ENCODE measurements at places on chromosomes 11 and 22.
A peak's percentile ranks its signal among the peaks of the same experiment; 100 is the strongest.

DNA sequence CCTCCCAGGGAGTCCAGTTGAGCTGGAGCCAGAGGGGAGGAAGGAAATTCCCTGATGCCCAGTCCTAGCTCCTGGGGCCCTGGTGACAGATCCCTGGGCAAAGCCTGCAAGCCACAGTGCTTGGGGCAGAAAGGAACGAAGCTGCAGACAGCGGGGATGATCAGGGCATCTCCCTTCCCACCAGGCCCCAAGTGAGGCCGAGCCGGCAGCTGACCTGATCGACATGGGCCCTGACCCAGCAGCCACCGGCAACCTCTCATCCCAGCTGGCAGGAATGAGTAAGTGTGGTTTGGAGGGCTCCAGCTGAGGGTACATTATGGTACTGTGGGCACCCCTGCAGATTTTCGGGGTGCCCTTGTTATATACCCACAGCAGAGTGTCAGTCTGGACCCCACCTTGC is 33.5 kb downstream of the TOM1 start:
- DNase-seq = no peak

- peak; percentile 82 for DNase-seq
These were observed at the start of gene NDUFS8 for GRCh38 chr11:68030318-68031143. Gene NDUFS8, plus strand, starts transcription at chr11:68030681. Its CDS starts 1,471 bp downstream, at chr11:68032152.

DNA sequence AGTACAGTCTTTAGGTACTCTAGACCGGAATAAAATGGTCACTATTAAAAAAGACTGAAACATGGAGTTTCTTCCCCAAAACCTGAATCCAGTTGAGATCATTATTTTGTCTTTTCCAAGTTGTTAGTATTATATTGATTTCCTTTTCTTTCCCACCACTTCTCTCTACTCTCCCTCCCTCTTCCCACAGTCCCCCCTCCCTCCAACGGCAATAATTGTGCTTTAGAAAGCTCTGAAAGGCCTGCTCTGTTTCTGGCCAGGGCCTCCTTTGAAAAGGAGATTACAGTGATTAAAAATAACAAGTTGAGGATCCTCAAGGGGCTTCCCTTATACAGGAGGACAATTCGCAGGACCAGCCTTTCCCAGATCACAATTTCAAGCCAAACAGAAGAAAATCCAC is 3.5 kb downstream of the SPON1 start:
- DNase-seq = no peak

- DNase-seq = no peak
These were observed 534.5 kb downstream of the LRRC4C start for GRCh38 chr11:40924915-40925314.

DNA sequence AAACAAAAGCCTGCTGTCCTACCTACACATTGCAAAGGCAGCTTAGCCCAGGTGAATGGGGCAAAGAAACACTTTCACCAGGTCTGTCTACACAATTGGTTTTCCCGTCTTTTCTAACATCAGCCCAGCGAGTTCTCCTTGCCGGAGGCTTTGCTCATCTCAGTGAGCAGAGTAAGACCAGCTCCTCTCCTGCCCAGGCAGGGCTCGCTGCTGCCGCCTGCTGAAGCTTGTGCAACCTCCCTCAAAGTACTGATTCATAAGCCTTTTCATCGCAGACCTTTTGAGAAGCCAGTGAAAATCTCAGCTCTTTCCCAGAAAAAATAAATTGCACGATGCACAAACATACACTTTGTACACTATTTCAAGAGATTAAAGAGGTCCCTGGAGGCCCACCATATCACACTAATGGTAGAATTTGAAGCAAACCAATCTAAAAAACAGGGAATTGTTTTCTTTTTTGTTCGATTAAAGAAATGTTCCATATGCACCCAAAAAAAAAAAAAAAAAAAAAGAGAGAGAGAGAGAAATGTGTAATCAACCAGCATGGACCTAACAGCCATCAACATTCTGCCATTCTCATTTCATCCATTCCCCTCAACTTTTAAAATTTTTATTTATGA is 328.1 kb upstream of the MPPED2 start:
- no peak for DNase-seq

DNA sequence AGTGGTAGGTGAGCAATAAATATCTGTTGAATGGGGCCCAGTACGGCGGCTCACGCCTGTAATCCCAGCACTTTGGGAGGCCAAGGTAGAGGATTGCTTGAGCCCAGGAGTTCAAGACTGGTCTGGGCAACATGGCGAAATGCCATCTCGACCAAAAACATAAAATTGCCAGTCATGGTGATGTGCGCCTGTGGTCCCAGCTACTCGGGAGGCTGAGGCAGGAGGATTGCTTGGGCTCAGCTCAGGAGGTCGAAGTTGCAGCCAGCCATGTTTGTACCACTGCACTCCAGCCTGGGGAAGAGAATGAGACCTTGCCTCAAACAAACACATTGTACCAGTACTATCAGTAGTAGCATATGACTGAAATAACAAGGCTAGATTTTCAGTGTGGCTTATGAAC is 4.2 kb downstream of the SGSM3 start:
- DNase-seq = no peak

GRCh38 chr11:95831198-95831883 is 41.0 kb downstream of the CEP57 start:
- no peak for DNase-seq

DNA sequence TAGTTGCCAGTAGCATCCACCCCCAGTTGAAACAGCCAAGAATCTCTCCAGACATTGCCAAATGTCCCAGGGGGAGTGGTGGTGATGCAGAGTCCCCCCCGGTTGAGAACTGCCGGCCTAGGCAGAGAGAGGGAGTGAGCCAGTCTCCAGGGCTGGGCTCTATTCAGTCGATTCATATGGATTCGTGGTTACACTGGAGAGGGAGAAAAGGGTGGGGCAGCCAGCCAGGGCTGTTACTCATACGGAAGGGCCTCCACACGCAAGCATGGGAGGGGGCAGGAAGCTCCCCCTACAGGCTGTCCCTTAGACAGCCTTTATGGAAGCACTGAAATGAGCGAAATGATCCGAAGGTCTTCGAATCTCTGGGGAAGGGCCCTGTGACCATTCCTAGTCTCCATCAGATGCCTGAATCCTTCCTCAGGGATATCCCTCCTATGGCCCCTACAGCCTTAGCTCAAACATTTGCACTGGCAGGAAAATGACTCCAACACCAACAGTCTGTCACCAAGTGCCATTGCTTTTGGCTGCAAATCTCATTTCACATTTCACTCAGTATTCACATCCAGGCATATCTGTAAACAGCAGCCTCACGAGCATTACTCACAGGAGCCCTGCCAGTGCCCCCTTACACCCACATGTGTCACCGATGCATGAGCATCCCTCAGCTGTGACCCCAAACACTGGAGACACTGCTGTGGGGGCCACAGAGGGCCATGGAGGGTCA is 18.4 kb upstream of the TLCD5 start:
- DNase-seq = no peak

DNA sequence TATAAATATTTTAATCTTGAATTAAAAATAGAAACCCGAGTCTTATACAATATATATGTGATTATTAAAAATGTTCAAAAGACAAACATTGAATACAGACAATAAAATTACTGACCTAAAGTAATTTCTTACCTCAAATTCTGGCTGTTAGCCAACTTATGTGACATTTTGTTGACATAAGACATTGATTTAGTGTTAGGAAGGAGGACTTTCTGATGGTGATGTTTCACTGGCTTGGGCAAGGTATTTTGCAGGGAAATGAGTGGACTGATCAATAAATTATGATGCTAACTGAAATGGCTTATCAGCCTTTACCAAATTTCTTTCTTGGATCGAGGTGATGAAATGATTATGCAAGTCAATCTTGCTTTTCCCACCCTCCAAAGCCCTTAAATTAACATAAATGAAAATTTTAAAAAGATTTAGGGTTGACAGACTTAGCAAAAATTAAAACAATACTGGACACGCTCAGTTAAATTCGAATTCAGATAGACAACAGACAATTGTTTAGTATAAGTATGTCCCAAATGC is 33.2 kb upstream of the FZD4 start:
- no peak for DNase-seq

DNA sequence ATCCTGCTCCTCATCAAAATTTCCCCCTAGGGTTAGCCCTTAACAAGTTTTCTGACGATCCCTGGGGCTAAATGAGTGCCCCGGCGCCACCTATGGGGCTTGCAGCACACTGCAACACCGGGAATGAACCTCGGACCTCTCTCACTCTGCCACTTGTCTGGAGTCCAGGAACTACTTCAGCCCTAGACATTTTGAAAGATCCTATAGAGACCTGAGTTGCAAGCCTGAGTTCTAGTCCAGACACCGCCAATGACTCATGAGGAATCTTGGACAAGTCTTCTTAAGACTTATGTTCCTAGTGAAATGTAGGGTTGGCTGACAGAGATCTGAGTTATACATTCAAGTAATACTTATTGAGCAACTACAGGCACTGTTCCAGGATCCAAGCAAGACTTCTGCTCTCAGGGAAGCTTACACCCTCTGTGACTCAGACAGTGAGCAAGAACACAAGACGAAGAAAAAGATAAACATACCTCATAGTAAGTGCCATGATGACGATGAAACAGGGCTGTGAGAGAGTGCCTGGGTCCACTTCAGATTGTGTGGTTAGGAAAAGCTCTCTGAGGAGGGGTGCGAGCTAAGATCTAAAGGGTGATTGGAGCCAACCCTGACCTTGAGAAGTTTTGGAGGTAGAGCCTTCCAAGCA is 10.2 kb upstream of the STK33 start:
- DNase-seq = peak; percentile 14

DNA sequence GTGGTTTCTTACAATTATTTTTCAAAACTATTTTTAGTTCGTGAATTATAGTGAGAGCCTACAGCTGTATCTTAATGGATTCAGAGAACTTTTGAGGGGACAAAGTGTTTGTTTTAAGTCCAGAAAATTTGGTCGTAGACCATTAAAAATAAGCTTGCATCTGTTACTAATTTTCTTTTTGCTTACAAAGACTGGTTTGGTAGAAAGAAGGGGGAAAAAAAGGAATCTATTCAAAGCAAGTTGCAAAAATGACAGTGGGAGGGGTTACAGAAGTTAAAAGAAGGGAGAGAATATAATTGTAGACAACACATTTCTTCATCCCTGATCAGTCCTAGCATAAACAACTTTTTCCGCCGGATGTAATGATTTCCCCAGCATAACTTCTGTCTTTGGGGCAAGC is 72.1 kb downstream of the AMOTL1 start:
- no peak for DNase-seq

GRCh38 chr11:34905666-34906065 is 10.5 kb downstream of the APIP start:
- no peak for DNase-seq

DNA sequence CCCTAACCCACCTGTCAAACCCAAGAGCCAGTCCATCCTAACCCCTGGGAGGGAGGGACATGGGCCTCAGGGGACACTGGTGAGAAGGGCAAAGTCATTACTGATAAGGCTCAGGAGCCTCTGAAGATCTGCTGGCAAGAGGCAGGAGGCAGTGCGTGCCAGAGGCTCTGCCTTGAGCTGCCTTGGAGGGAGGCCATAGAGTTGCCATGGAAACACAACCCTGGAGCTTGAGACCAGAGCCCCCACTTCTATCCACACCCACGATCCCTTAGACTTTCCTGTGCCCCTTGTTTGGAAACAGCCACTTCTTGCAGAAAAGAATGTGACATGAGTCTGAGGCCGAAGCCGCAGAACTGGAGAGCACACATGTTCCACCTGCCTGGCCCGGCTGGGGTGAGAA is 89.7 kb upstream of the CSNK2A3 start:
- no peak for DNase-seq

DNA sequence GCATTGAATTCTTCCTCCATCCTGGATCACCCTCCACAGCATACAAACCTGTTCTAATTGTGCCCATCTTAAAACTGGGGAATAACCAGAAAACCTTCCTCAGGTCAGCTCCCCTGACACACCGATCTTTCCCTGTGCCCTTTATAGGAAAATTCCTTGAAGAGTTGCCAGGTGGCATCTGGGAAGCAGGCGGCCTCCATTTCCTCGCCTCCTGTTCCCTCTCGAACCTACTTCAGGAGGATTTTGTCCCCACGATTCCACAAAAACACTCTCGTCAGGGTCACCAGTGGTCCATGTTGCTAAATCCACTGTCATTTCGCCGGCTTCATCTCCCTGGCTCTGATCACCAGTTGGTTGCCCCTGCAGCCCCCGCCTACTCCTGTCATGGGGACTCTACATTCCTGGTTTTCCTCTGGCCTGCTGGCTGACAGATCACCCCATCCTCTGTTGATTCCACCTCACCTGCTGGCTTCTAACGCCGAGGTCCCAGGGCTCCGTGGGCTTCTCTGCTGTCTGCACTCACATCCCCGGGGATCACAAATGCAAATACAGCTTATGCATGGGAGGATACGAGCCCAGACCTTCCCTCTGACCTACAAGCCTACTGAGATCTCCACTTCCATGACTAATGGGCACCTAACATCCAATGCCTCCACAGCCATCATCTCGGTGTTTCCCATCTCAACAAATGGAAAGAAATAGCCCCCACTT is 92.5 kb upstream of the PRDM11 start:
- DNase-seq = no peak

- DNase-seq = no peak
These were observed 5.4 kb downstream of the PLXNB2 start for GRCh38 chr22:50302041-50302541.

GRCh38 chr11:18050848-18051247 is 4.8 kb upstream of the TPH1 start:
- no peak for DNase-seq

DNA sequence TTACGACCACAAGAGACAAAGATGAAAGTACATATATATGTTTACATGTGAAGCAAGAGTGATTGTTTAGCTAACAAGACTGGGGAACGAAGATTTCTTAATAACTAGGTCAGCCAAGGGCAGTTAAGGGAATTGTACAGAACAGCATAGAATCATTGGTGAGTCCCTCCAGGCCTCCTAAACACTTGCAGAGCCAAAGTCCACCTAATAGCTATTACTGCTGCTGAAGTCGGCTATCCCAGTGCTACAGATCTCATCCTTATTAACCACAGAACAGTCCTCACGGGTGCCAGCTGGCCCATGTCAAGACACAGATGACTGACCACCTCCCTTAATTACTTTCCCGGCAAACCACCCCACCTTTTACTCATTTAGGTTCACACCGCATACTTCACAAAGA is 68.5 kb upstream of the OPCML start:
- no peak for DNase-seq

GRCh38 chr22:42800451-42801251 is 56.4 kb downstream of the ARFGAP3 start:
- DNase-seq = no peak

- DNase-seq = no peak
These were observed 1086.3 kb downstream of the FAM181B start for GRCh38 chr11:81647374-81647773.

DNA sequence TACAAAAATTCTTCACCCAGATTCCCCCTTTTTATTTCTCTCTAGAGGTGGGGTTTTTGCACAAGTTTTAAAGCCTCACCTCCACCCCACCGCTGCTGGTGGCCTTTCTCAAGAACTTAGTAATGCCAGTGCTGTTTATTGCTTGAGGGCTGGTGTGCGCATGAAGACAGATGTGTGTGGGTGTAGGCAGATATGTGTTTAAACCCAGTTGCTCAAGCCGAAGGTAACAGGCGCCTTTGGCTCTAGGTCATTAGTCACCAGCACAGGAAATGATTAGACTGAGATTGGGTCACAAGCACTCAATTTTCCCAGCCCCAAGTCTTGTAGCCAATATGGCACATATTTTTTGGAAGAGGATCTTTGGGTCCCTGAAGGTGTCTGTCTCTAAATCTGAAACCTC is 2.7 kb upstream of the CLMP start:
- no peak for DNase-seq

All from activated CD8-positive, alpha-beta memory T cell treated with anti-CD3 and anti-CD28 coated beads for 1 hour (primary cell).